NCI-H2029 treated with DMSO at 0.1 percent for 48 hours (cell line): ENCODE measurements at places on chromosomes 1 and 21.
A peak's percentile ranks its signal among the peaks of the same experiment; 100 is the strongest.

DNA sequence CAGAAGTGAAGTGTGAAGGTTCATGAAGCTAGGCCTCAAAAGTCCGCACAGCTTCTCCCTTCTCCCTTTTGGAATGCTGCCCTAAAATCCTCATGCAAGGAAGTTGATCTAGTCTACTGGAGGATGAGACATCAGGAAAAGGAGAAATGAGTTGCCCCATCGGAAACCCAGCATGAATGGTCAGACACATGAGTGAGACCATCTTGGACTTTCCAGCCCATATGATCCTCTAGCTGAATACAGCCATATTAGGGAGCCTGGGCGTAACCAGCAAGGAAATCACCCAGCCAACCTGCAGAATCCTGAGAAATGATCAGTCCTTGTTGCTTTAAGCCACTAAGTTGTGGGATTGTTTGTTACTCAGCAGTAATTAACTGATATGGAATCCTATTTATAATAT lies 12.5 kb downstream of the DBT start:
- DNase-seq: no peak

DNA sequence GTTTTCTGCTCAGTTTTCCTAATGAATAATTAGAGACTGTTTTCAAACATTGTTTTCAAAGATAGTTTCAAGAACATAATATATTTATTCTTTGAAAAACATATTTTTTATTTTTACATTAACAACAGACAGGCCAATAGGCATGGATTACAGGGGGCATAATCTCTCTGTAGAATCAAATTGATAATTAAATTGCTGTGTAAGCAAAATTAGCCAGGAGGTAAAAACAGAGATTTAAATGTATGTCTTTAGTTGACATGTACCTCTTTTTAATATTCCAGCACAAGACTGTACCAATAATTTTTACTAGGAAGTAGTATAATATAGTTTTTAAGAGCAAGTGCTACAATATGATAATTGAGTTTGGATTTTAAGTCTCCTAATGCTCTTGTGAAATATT lies 1444.5 kb downstream of the BRINP3 start:
- no peak for DNase-seq

- no peak for DNase-seq
Observed at GRCh38 chr1:221695301-221695700, 46.6 kb downstream of the DUSP10 start.

GRCh38 chr1:83103341-83103740 lies 895.6 kb downstream of the TTLL7 start:
- peak; percentile 7 for DNase-seq

- no peak for DNase-seq
Observed at GRCh38 chr1:29960156-29960755, 723.9 kb downstream of the PTPRU start.

GRCh38 chr1:225846331-225847310 lies 35.6 kb downstream of the TMEM63A start:
- DNase-seq: no peak

GRCh38 chr21:28693476-28693875 lies 299.2 kb downstream of the LTN1 start:
- no peak for DNase-seq

- DNase-seq: no peak
Observed at GRCh38 chr1:201094832-201095231, 17.4 kb downstream of the CACNA1S start.

DNA sequence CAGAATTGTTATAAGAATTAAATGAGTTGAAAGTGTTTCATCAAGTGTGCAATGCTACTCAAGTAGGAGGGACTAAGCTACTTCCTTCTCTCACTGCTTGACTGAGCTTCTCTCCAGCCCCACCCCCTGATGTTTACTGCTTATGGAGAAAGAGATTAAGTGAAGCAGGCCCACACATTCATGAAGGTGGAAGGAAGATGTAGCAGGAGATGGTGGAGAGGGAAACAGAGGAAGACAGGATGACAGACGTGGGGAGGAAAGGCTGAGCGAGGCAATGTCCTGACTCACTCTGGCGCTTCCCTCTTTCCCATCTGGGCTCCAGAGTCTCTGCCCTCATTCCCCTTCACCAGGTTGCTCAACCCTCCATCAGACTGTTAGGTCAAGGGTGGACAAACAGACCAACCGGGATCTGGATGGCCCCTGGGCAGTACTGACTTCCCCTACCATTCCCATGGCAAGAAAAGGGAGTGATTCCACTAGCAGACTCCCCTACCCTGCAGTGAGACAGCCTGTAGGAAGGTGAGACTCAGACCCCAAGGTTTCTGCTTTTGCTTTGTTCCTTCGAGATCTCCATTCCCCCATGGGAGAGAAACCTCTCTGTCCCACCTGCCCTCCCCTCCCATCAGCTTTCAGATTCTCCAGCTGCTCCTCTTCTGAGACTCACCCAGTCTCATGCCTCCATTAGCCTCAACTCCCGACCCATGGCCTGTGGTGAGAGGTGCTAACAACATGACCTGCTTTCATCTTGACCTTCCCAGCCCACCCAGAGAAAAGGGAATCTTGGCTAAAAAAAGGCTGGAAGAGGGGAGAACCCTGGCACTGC lies 3.1 kb upstream of the ARHGEF2 start:
- no peak for DNase-seq

DNA sequence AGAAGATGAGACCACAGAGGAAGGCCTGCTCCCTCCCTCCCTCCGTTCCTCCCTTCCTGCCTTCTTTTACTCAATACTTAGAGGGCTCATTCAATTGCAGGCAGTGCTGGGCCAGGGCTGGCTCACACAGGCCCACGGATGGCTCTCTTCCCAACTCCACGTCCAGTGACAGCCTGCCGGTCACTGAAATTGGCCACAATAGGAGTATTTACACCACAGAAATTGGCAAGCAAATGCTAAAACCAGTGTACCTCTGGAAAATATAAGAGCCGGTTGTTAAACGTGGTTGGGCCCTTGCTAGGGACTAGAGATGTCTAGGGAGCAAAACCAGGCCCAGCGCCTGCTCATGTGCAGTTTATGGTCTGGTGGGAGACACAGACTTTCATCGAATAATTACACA lies 72.4 kb upstream of the TMEM51 start:
- DNase-seq: no peak

GRCh38 chr1:43329995-43330751 lies 7.4 kb upstream of the MPL start:
- DNase-seq: no peak

DNA sequence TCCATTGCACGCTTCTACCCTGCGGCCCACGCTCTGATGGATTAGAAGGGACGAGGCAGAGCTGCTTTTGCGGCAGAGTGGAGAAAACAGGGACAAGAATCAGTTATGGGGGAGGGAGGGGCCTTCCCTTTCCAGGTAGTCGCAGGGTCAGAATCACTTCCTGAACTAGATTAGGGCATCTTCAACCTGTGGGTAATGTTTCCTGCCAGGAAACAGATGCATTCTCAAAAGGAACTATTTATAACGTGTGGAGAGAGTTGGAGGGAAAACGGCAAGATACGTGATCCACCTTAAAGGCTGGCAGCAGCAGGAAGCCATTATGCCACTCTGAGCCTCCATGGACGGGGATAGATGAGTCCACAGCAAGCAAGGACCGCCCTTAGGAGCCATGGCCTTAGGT lies 59.9 kb upstream of the CNTN2 start:
- DNase-seq: no peak

- DNase-seq: no peak
Observed at GRCh38 chr1:51299981-51300670, 30.2 kb downstream of the TTC39A start.

DNA sequence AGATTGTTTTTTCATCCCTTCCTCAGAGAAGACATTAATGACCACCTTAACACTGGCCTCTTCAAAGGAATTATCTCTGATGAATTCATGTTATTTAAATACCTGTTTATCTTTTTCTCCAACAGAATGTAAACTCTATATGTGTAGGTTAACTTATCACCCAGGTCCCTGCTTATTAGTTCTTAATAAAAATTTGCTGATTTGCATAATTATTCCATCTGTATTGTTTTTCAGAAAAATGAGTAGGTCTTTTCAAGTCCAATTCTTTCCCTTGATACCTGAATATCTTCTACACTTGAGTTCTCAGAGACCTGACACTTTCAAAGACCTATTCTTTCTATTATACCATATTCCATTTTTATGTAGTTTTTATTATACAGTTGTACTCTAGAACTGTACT lies 886.7 kb upstream of the TMPRSS15 start:
- no peak for DNase-seq

DNA sequence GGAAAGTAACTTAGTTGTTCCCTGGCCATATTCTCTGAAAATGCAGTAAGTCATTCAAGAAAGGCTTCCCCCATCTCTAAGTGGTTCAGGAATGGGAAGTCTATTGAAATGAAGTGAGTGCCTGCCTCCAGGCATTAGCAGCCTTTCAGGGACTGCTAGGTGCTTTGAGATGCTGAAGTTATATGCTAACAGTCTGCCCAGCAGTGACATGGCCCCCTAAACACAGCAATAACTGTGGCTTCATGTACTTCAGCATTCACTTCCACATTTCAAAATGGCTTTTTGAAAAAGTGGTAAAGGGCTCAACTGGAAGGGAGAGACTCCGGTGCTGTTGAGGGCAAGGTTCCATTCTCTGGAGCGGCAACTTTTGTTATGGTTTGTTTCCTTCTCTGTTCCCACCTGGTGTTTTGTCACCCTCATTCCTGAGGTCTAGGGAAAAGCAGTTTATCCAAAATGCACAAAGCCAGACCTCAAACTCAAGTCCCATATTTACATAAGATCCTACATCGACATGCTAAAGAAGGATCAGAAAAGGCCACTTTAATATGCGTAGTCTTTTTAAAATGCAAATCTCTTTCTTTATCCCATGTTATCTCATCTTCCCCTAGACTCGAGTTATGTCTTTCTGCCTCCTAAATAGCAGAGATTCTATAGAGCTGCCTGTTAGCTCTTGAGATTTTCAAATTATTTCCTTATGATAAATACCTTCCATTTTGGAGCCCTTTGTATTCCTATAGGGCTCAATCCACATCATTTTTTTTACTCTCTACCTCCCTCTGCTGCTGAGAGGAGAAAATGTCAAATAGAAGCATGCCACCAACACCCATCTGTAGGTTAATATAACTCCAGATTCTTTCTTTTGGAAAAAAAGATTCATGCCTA lies 34.2 kb upstream of the LRRC8C start:
- peak; percentile 62 for DNase-seq

GRCh38 chr1:36697836-36698605 lies 215.3 kb upstream of the CSF3R start:
- no peak for DNase-seq

DNA sequence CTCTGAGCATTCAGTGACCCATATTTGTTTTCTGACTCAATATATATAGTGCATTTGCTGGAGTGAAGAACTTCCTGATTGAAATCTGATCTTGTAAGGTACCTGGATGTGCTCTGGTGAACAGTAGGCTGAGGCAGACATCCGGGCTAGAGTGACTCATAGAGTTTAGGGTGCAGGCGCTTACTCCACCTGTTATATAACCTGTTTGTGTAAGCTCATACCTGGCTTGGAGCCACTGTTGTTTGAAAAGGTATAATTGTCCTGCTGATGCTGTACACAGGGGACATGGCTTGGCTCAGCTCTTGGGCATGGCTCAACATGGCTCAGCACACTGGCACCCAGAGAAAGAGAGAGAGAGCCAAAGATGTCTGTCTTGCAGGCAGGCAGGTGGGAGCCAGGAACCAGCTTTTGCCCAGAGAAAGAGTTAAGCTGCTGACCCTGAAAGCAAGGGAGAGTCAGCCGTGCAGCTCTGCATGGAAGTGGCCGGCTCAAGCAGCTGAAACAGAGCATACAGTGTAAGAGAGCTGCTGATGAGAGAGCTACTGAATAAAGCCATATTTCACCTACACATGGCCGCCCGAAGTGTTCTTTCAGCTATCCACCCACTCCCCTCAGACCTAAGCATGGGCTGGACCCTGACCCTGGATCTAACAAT lies 43.2 kb downstream of the GJA5 start:
- DNase-seq: peak; percentile 93

GRCh38 chr1:59446257-59446901 lies 149.5 kb downstream of the FGGY start:
- no peak for DNase-seq
